ENCODE measurements at places on chromosomes 2 and 18. TPM values are rescaled to one million over a fixed set of nuclear protein-coding genes. Genes with fewer than 3 reads are reported as not detected.
A peak's percentile ranks its signal among the peaks of the same experiment; 100 is the strongest.

DNA sequence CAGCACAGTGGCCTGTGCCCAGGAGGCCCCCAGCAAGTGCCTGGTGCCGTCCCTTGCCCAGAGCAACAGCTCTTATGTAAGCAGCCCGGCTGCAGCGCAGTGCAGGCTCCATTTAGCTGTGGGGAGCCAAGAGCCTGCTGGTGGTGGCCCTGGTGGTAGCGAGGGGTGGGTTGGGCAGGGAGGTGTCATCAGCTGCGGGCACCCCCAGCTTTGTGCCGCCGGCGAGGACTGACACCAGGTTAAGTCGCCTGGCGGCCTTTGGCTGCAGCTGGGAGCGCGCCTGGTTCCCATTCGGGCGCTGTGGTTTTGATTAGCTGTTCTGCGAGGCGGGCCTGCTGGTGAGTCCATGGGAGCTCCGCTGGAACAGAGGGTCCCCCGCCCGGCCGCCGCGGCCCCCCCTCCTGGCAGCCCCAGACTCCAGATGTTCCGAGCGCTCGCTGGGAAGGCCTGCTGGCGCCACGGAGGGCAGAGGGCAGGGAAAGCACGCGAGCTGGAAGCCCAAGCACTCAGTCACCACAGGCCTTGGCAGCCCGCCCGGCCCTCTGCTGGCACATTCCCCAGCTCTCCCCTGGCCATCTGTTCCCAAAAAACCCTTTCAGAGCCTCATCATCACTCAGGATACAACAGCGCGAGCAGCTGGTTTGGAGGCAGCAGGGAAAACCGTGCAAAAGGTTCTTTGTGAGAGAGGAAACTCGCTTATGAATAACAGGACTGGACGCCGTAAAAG, 18.4 kb downstream of the ATOH8 start:
- peak; percentile 90 for DNase-seq

The STK25 gene
- 180 TPM for total RNA-seq

GRCh38 chr2:229344151-229344551, 73.1 kb upstream of the PID1 start:
- DNase-seq: no peak

- DNase-seq: no peak
Observed at GRCh38 chr2:134235510-134236144, 18.2 kb upstream of the MGAT5 start.

DNA sequence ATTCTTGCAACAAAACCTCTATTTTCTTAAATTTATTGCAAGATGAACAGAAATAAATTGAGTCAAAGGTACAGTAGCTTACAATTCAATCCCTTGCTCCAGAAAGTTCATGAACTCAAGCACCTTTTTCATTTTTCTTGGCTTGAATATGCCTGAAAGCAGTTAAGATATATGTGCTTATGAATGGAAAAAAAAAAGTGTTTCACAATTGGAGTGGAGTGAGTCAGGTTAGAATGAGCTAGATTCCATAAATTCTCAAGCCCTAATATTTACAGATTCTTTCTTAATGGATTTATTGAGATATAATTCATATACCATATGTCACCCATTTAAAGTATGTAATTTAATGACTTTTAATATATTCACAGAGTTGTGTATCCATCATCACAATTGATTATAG, 39.6 kb upstream of the NEMP2 start:
- no peak for DNase-seq

The RGPD4 gene
- total RNA-seq: not detected

DNA sequence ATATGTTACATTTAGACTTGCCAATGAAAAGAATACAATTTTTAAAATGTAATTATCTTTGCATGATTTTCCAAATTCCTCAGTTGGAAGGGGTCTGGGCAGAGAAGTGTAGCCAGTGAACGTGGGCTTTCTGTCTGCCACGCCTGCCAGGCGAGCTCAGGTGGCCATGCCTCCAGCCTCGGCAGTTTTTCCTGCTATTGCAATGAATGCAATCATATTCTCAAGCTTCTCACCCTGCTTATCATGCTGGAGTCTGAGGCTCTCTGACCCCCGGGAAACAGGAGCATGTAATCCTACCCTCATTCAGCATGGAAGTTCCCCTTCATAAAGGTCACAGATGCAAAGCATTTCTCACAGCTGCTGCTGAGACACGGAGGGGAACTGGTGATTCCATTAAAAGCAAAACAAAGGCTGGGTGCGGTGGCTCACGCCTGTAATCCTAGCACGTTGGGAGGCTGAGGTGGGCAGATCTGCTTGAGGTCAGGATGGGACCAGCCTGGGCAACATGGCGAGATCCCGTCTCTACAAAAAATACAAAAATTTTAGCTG, 154.8 kb downstream of the MBP start:
- no peak for DNase-seq

- no peak for DNase-seq
Observed at GRCh38 chr18:44715245-44715644, 34.6 kb downstream of the SETBP1 start.

DNA sequence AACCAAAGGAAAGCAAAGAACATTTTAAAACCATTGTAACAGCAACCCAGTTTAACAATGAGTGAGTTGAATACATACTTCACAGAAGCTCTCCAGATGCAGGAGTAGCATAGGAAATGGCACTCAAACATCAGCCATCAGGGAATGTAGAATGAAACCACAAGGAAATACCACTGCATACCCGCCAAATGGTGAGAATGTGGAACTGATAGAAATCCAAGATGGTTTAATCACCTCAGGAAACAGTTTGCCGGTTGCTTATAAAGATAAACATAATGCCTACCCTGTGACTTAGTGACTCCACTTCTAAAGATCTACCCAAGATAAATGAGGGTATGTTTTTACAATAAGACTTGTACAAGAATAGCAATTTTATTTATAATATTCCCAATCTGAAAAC, 132.0 kb downstream of the GALNT1 start:
- no peak for DNase-seq

GRCh38 chr2:44009136-44009735, 13.4 kb upstream of the LRPPRC start:
- DNase-seq: no peak

The PDE11A gene
- 0.28 TPM for total RNA-seq

The SCN9A gene
- 4.5 TPM for total RNA-seq

DNA sequence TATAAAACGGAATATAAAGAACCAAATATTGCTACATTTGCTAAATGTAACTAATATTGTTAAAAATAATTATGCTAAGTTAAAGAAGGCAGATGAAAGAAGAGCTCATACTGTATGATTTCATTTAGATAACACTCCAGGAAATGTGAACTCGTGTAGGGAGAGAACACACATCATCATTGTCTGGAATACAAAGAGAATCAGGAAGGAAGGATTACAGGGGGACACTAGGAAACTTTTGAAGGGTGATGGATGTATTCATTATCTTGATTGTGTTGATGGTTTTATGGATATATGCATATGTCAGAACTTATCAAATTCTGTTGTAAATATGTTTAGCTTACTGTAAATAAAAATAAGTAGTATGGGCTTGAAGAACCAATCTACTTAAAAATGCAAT, 104.1 kb upstream of the TRIB2 start:
- DNase-seq: no peak

The VIL1 gene
- not detected for total RNA-seq

- no peak for DNase-seq
Observed at GRCh38 chr2:1807167-1807566, 62.9 kb upstream of the PXDN start.

GRCh38 chr2:28661589-28662001, 90.0 kb upstream of the PPP1CB start:
- no peak for DNase-seq

GRCh38 chr2:240326886-240327285, 108.6 kb upstream of the GPC1 start:
- DNase-seq: no peak

GRCh38 chr2:100619951-100620350, 57.2 kb downstream of the PDCL3 start:
- no peak for DNase-seq

GRCh38 chr2:226247289-226248275, 552.0 kb downstream of the IRS1 start:
- no peak for DNase-seq

GRCh38 chr2:157459486-157459885, 15.6 kb upstream of the CYTIP start:
- DNase-seq: no peak

DNA sequence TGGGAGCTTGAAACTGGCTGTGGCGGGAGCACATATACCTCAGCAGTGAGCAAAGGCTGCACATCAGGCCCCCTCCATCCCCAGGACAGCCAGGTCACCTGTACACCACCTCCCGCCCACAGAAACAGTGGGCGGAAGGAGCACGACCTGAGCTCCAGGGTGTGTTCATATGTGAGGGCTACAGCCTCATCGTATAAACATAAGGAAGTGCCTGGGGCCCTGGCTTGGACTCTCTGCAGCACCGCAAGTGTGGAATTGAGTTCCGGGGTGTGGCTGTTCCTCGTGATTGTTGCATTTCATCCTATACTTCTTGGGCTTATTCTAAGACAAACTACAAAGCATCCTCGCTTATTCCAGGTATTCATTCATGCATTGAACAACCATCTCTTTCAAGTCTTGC, 60.1 kb upstream of the TPO start:
- no peak for DNase-seq

DNA sequence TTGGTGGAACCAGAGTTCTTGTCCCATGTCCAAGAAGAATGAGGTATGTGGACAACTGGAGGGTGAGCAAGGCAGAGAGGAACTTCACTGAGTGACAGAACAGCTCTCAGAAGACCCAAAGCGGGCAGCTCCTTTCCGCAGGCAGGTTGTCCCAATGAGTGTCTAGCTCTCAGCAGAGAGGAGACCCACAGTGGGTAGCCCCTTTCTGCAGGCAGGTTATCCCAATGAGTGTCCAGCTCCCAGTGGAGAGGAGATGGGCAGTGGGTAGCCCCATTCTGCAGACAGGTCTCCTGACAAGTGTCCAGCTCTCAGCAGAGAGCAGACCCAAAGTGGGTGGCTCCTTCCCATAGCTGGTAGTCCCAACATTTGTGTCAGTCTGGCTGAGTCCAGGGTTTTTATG, 69.6 kb downstream of the SRBD1 start:
- no peak for DNase-seq

The SLC8A1 gene
- total RNA-seq: 13.7 TPM

- DNase-seq: no peak
Observed at GRCh38 chr2:118983133-118983532, 41.1 kb downstream of the MARCO start.

The STK17B gene
- total RNA-seq: 40.2 TPM

- DNase-seq: no peak
Observed at GRCh38 chr2:65429786-65430602, 2.4 kb downstream of the SPRED2 start.

DNA sequence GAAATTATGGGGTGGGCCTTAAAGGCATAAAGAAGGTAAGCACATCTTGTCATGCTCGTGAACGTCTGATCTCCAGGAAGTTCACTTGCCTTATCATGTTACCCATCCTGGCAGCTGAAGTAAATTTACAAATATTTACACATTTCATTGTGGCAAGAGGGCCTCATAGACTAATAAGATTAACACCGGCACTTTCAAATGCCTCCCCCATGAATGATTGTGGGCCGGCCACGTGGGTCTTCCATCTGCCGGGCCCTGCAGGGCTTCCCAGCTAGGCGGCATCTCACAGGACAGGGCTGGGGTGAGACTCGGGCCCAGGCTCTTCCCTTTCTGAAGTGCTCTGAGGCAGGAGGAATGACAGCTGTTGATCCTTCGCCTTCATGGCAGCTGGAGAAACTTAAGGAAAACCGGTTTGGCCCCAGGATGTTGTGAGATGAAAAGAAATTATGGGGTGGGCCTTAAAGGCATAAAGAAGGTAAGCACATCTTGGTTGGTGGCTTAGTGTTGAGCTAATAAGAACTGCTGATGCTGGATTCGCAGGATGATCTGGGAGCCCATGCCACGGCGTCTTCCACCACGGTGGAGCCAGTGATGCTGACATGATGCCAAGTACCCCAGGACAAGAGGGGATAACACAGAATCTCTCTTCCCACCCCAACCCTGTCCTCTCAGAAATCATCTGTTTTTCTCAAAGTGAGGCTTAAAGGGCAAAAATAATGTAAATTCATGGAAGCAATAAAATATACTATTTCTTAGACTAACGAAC, 176.3 kb downstream of the SEPTIN10 start:
- no peak for DNase-seq

DNA sequence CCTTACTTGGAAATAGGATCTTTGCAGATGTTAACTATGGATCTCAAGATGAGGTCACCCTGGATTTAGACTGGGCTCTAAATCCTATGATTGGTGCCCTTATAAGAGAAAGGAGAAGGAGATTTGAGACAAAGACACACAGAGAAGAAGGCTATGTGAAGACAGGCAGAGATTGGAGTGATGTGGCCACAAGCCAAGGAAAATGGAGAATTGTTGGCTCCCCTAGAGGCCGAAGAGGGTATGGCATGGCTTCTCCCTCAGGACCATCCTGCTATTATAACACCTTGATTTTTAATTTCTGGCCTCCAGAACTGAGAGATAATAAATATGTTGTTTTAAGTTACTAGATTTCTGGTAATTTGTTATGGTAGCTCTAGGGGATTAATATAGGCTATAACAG, 7.6 kb downstream of the CYBRD1 start:
- no peak for DNase-seq

The FBLN7 gene
- 5.1 TPM for total RNA-seq

GRCh38 chr18:48891721-48892120, 59.0 kb downstream of the SMAD7 start:
- no peak for DNase-seq

GRCh38 chr18:8910843-8911242, 191.7 kb upstream of the NDUFV2 start:
- no peak for DNase-seq

- DNase-seq: no peak
Observed at GRCh38 chr2:240962300-240963064, 35.9 kb upstream of the SNED1 start.

DNA sequence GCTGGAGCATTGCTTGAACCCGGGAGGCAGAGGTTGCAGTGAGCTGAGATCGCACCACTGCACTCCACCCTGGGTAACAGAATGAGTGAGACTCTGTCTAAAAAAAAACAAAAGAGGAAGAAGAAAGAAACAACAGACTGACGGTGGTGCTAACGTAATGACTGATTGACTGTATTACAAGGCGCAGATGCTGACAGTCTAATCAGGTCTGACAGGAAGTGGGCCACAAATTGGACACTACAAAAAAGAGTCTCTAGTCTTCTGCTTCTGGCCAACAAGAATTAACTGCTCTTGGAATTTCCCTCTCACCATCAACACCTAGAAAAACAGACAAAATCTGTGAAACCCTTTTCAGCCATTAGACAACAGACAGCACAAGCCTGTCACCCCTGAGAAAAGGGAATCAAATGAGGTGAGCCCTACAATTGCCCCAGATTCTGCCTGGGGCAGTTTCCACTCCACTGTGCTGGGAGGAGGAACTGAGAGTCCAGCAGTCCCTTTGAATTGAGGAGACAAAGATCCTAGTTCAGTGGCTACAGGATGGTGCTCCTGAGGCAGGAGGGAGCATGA, 43.3 kb downstream of the SNED1 start:
- no peak for DNase-seq

DNA sequence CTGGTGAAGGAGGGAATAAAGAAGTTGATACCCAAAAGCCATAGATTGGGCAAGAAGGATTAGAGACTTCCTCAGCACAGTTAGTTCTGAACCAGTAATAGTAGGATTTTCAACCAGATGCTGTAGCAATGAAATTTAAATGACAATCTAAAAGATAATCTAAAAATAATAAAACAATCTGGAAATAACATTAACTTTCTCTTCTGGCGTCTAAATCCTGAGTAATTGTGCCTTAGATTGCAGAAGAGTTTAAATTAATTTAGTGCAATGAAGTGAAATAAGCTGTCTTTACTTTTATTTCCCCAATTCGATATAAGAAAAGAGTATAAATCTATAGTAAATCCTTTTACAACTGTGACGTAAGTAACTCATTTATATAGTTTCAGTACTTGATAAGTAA, 186.8 kb upstream of the DOK6 start:
- no peak for DNase-seq

- no peak for DNase-seq
Observed at GRCh38 chr2:31170071-31170698, 31.9 kb upstream of the GALNT14 start.

Data from thoracic aorta (tissue), 2 donors.